ELR (cell line): ENCODE measurements at places on chromosomes 16 and 17.
A peak's percentile ranks its signal among the peaks of the same experiment; 100 is the strongest.

GRCh38 chr17:44309472-44309871 lies 1.1 kb downstream of the RUNDC3A start:
- DNase-seq = no peak

GRCh38 chr16:75251280-75252048 lies at the start of gene BCAR1:
TSS of gene BCAR1 (minus strand) at chr16:75251624. CDS start at chr16:75251482, 142 bp downstream.
- DNase-seq = peak; percentile 92

GRCh38 chr17:19385521-19385983 lies 1.4 kb downstream of the MFAP4 start:
- DNase-seq = no peak

DNA sequence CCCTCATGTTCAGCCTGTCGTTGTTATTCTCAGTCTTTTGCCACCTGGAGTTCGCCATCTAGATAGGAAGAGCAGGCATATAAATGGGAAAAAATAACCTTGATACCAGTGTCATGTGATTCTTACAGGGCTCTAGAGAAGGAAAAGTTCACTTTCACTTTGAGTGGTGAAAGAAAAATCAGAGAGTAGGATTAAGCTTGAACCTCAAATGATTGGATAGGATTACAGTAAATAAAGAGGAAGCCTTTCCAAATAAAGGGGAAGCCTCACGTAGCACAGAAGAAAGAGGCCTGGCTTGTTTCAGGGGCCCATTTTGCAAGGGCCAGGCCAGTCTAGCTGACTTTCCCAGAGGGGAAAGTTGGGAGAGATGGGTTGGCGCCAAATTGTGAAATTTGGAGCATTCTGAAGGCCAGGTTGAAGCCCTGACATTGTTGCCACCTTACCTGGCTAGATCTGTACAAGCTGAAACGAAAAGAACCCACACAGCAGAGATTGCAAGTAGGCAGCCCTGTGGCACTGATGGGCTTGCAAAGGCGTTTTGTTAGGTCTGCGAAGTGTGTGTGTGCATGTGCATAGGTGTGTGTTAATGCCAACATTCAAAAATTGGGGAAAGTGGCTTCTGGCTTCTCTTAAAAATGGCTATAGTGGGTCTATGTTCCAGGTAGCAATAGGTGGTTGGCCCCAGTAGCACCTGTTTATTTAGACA lies 38.8 kb downstream of the TMC6 start:
- DNase-seq = no peak

GRCh38 chr16:2147378-2147777 lies 1.0 kb upstream of the RAB26 start:
- no peak for DNase-seq

GRCh38 chr17:16354585-16354984 lies 1.3 kb upstream of the CENPV start:
- DNase-seq = no peak

- DNase-seq = no peak
Observed at GRCh38 chr16:64626776-64627175, 495.1 kb downstream of the CDH11 start.

DNA sequence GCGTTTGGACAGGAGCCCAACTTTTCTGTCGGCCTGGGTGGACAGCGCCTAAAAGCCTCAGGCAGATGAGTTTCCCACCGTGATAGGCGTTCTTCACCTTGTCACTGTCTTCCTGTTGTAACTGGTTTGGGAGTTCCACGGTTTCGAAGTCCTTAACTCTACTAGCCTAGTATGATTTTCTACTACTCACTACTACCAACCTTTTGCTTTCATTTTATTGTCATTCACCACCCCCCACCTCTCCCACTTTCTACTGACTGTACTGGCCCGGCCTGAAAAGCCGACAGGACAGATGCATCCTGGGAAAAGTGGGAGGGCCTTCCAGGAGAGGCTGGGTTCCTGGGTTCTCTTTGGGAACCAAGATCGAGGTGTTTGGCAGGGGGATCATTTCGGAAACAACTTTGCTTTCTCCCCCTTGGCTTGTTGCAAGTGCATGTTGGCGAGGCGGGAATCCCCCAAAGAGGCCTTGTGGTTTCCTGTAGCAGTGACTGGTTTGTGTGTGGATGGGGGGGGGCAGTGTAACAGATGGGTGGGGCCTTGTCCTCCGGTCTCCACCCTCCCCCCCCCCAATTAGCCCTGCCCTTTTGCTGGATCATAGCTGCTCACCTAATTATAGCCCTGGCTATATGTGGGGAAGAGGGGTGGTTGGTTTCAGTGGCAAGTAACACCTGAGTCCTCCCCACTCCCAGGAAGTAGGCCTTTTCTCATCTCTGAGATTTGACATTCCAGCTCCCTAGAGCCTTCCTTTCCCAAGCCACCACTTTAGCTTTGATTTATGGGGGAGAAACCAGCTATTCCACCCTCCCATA lies 1.4 kb downstream of the EIF5A start:
- peak; percentile 89 for DNase-seq

- no peak for DNase-seq
Observed at GRCh38 chr16:72511171-72511570, 339.2 kb upstream of the PMFBP1 start.

GRCh38 chr17:27848931-27849330 lies 44.2 kb downstream of the LYRM9 start:
- DNase-seq = no peak

GRCh38 chr16:78494674-78495073 lies 395.2 kb downstream of the WWOX start:
- no peak for DNase-seq

GRCh38 chr17:28112606-28113005 lies 70.1 kb downstream of the NLK start:
- DNase-seq = no peak

DNA sequence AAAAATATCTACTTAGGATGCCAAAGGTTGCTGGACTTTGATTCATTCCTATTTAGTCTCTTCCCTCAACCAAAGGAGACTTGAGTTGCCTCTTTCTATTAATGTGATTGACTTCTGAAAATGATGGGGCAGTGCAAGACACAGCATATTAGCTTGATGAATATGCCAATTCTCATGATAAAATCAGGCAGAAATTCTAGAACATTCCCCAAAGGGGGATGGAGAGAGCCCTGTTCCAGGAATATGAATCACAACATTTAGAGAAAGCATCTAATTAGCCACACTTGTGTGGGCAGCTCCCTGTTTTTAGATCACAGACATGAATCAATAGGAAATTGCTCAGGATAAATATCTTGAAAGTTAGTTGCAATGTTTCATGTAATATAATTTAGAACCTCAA lies 584.0 kb upstream of the CDH8 start:
- DNase-seq = no peak

DNA sequence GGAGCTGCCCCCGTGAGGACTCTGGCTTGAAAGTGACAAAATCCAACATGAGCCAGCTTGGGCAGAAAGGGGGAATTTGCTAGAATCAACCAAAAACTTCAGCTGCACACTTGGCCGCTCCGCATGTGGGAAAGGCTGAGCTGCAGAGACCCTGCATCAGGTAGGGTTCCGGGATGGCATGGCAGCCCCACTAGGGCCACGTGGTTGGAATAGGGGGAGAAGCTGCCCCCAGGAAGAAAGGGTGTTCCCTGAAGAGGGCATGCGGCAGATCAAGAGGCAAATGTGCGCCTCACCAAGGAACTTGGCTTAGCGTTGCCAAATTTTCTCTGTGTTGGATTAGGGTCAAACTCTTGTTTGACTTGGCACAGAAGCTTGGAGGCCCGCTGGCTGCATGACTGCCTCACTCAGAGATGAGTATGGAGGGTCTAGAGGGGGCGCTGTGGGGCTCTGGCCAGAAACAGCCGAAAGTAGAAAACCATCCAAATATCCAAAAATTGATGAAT lies 29.2 kb upstream of the WFIKKN2 start:
- DNase-seq = no peak

DNA sequence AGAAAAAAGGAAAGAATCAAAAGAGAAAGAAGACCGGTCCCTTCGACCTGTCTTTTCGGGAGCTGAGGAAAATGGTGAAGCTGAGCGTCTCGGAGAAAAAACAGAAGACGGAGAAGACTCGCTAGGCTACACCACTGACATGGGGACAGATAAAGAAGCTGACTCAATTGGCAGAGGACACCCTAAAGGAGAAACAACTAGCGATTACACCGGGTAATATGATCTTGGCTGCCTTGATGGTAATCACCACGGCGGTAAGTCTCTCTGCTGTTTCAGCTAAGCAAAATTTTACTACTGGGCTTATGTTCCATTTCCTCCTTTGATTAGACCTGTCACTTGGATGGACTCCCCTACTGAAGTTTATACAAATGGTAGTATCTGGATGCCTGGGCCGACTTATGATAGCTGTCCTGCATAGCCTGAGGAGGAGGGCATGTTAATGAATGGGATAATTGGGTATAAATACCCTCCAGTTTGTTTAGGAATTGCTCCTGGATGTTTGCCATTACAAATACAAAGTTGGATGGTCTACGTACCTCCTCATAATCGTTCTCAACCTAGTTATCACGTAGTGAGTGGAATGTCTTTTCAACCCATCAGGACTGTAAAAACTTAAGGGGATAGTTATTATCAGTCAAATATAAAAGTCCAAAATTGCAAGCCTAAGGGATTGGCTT lies 24.1 kb downstream of the ALOX15B start:
- no peak for DNase-seq

GRCh38 chr17:70582777-70583176 lies 413.4 kb downstream of the KCNJ2 start:
- DNase-seq = no peak

DNA sequence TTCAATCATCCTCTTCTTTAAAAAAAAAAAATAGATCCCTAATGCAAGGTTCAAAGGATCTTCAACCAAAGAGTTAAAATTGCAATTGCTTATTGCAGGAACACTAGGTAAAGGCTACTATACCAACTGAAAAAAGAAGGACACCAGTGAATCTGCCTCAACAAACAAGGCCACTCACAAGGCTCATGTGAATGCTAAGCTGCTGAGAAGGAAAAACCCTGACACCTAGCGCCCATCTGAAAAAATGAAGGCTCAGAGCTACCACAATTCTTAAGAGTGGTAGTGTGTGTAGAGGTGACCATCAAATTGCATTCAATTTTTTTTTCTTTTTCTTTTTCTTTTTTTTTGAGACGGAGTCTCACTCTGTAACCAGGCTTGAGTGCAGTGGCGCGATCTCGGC lies 201.6 kb upstream of the C17orf78 start:
- DNase-seq = peak; percentile 38

- no peak for DNase-seq
Observed at GRCh38 chr17:18262111-18262510, 1.6 kb downstream of the MIEF2 start.

GRCh38 chr16:29943846-29944799 lies 17.8 kb upstream of the TMEM219 start:
- DNase-seq = peak; percentile 98

GRCh38 chr17:82041144-82041814 lies 3.8 kb upstream of the DCXR start:
- DNase-seq = peak; percentile 73

DNA sequence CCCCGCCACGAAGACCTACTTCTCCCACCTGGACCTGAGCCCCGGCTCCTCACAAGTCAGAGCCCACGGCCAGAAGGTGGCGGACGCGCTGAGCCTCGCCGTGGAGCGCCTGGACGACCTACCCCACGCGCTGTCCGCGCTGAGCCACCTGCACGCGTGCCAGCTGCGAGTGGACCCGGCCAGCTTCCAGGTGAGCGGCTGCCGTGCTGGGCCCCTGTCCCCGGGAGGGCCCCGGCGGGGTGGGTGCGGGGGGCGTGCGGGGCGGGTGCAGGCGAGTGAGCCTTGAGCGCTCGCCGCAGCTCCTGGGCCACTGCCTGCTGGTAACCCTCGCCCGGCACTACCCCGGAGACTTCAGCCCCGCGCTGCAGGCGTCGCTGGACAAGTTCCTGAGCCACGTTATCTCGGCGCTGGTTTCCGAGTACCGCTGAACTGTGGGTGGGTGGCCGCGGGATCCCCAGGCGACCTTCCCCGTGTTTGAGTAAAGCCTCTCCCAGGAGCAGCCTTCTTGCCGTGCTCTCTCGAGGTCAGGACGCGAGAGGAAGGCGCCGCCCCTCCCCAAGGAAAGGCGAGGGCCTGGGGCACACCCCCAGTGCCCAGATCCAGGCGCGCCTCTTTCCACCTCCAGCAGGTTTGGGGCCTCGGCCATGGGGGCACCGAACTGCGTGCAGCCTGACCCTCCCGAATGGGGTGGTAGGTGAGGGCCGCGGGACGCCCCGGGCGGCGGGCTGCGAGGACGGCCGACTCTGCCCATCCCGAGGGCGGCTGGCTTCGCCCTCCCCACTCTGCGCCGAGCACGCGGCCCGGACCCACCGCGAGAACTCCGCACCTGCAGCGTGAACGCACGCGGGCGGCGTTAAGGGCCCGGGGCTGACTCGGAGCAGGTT lies 664 bp downstream of the HBQ1 start:
- peak; percentile 69 for DNase-seq

GRCh38 chr17:72635034-72635635 lies 457.4 kb downstream of the SLC39A11 start:
- DNase-seq = no peak

DNA sequence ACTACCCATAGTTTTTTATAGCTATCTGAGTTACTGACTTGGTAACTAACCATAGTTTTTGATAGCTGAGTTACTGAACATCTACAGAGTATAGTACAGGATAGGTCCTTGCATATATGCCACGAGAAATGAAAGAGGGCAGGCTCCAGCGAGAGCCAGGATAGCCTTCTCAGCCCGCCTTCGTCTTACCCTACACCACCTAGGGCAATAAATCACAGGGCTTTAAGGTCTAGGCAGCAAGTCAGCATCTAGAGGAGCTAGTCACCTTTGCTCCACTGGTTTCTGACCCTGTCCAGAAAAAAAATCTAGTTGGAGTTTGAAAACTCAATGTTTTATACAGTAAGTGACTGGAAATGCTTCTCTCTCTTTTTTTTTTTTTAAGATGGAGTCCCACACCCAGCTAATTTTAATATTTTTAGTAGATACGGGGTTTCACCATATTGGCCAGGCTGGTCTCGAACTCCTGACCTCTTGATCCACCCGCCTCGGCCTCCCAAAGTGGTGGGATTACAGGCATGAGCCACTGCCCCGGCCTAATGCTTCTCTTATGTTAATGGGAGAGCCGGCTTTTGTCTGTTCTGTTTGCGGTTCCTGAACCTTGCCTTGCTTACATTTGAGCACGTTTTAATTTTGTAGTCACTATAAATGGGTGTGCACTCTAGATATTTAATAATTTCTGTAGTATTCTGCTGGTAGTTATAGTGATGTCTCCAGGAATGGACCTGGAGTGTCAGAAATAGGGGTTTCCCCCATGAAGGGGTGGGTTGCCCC lies 2.8 kb downstream of the BFAR start:
- DNase-seq = no peak

DNA sequence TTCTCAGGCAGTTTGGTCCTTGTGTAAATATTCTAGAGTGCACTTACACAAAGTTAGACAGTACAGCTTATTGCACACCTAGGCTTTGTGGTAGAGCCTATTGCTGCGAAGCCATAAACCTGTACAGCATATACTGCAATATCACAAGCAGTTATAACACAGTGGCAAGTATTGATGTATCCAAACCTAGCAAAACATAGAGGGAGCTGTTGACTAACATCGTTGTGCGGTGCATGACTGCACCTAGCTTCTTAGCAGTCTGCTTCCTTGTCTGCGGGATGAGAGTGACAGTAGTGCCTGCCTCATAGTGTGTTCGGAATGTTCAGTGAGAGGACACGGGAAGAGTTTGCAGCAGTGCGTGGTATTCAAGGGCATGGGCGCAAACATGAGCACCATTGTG lies 78.9 kb downstream of the MPRIP start:
- no peak for DNase-seq

- DNase-seq = no peak
Observed at GRCh38 chr17:30924341-30924740, 2.6 kb downstream of the ADAP2 start.

- no peak for DNase-seq
Observed at GRCh38 chr17:46170639-46171429, 22.4 kb downstream of the KANSL1 start.
